ENCODE measurements at places on chromosomes 5 and 9.

DNA sequence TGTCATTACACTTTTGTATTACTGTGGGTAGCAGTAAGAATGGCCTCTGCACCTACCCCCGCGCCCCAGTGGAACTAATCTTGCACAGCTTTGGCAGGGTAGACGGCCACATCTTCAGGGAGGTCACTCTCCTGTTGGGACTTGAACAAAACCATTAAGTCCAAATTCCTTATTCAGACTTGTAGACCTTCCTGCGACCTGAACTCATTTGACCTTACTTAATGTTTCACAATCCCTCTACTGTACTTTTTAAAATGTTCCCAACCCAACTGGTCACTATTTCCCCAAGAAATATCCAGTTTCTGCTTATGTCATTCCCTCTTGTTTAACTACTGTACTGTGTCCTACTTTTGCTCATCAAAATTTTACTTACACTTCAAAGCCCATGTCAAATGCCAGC, 5.3 kb upstream of the FAM120AOS start:
- no peak for DNase-seq

- no peak for DNase-seq
Measured at GRCh38 chr5:35924122-35924949, 14.1 kb downstream of the CAPSL start.

GRCh38 chr5:76791461-76791860, 27.4 kb upstream of the F2RL1 start:
- DNase-seq = no peak

GRCh38 chr5:131706281-131706680, 71.3 kb upstream of the RAPGEF6 start:
- DNase-seq = no peak

DNA sequence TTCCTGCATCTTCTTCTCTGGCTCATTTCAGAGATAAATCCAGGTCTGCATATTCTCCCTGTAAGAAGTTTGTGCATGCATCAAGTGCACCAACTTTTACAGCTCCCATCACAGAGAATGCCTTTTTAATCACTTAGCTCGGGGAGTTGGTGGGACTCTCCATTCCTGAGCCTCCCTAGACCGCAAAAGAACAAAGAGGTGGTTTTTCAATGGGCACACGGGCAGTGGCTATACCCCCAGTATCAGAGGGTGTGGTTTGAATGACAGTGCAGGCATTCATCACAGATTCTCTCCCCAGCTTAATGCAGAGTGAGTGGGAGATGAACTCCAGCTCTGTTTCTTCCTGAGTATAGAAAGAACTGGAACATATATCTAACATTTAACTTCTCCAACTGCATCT, 264.7 kb upstream of the NR4A3 start:
- no peak for DNase-seq
